ENCODE measurements at places on chromosomes 12 and 14.

- no peak for DNase-seq
These were observed 928.2 kb downstream of the NRXN3 start for GRCh38 chr14:79098324-79098723.

DNA sequence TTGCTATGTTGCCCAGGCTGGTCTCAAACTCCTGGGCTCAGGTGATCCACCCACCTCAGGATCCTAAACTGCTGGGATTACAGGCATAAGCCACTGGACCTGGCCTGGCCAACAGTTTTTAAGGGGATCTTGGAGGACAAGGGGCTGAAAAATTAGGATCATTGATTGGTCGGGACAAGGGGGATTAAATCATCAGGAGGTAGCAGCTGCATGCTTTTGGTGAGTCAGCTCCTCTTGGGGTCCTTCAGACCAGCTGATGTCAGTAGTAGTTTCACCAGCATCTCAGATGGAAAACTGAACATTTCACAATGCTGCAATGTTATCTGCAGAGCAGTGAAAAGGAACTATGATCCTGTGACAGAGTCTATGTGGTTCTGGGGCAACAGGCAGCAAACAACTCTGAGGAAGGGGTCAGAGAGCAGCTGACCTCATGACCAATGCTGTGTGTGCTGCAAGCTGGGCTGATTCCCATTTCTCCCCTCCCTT lies 6.3 kb downstream of the LRRC74A start:
- DNase-seq = no peak

GRCh38 chr12:4566474-4566873 lies 4.5 kb downstream of the DYRK4 start:
- DNase-seq = no peak

GRCh38 chr12:47317175-47317915 lies 237.6 kb upstream of the AMIGO2 start:
- no peak for DNase-seq

DNA sequence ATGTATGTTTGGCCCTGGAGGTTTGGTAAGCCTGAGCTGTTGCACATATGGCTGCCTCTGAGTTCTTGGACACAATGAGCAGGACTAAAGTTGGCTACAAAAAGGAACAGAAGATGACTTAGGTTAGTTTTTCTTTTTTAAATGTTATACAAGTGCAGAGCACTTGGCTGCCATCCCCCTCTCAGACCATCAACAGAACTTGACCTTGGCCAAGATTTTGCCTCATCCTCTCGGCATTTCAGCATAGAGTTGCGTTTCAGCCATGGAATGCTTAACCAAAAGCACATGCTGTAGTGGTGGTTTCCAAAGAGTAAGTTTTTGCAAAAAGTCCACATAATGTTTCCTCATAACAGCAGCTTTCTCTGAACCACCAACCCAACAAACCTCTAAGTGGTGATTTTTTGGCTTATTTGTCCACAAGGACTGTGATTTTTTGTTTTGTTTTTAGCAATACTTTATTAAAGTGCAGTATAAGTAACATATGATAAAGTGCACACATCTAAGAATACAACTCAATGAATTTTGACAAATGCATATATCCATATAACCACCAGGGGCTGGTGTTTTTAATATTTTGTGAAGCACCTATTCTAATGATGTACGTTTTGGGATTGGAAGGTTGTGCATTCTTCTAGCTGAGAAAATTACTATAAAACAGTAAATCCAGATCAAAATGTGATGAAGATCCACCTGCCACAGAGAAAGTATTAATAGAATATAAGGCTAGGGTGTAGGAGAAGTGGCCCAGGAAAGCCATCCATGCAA lies 12.1 kb upstream of the GALNT16 start:
- DNase-seq = no peak

DNA sequence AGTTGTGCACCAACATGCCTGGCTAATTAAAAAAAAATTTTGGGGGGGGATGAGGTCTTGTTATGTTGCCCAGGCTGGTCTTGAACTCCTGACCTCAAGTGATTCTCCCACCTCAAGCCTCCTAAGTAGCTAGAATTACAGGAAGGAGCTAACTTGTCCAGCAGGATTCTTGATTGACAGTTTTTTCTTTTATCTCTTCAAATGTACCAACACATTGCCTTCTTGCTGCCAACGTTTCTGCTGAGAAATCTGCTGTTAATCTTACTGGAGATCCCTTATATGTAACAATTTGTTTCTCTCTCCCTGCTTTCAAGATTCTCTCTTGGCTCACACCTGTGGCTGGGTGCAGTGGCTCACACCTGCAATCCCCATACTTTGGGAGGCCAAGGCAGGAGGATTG lies 22.4 kb upstream of the MARK3 start:
- no peak for DNase-seq

DNA sequence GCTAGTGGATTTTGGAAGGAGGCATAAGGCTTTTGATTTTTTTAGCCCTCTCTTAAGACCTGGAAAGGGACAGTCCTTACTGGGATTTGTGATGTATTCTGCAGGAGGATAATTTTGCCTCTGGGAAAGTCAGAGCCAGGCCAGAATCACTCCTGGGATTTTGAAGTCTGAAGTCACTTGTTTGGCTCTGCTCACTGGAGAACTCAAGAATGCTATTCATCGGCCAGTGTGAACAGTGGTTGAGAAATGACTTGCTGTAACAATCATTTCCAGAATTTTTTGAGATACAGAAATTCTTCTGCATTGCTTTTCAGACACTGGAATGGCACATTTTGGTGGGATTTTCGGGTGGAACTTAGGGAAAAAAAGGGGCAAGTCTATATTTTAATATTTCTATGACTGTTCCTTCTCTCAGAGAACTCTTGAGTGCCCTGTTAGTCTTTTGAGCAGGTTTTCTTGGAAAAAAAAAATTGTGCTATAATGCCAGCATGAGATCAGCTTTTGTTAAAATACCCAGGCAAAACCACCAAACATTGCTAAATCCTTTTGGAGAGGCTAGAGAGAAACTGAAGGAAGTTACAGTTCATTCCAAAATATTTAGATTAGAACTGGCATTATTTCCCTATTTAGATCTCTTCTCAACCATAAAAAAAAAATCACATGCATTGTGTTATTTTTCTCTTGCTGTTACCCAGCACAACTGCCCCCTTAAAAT lies 26.1 kb upstream of the BHLHE41 start:
- DNase-seq = no peak

DNA sequence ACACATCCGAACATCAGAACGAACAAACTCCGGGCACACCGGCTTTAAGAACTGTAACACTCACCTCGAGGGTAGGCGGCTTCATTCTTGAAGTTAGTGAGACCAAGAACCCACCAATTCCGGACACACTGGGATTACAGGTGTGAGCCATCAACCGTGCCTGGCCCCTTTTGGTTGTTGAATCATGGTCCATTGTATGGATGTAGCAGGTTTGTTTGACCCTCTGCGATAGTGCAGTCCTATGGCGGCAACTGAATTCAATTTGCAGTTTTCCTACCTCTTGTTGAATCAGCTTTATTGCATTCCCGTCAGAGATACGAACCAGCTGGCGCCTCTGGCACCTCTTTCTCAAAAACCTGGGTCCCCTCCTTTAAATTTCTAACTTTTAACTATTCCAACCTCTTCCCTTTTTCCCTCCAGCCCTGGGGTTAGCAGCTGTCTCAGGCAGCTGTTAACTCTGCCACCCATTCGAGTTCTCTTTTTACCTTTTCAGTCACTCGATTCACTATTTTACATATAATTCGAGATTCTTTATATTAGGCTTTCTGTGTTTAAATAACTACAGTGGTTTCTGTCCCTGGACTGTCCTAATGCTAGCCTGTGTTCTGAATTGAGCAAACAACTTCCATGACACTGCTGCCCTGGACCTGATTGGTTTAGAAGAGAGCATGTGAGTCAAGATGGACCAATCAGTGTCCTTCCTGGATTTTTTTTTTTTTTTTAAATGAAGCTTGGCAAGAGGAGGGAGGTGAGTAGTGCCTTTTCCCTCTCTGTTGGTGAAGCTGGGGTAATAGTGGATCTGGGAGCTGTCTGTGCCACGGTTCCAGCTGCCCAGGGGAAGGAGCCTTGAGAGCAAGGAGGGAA lies 261.5 kb downstream of the PCNX1 start:
- DNase-seq = no peak

GRCh38 chr12:32178341-32179010 lies 71.8 kb downstream of the BICD1 start:
- no peak for DNase-seq

DNA sequence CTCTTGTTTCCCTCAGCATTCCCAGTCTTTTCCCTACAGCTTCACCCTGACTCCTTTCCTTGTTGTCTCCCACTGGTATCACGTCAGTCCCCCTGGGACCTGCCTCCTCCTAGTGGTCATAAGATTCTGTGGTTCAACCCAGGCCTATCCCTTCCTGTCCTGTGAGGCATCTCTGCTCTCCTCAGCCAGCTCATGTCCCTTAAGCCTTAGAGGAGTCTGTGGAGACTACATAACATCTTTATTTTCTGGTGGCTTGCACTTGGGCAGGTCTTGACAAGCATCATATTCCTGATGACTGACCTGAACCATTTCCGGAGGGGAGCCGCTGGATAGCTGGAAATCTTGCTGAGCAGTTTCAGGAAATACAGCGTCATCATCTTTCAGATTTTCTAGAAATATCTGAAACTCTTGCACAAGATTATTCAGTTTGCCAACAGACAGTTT lies 688 bp downstream of the C12orf71 start:
- no peak for DNase-seq

- no peak for DNase-seq
These were observed 18.1 kb downstream of the RAB21 start for GRCh38 chr12:71772735-71773134.

GRCh38 chr12:108722463-108722862 lies 8.9 kb downstream of the CORO1C start:
- no peak for DNase-seq

- DNase-seq = no peak
These were observed 20.1 kb downstream of the ZNF84 start for GRCh38 chr12:133057446-133057845.

GRCh38 chr14:101078892-101079221 lies 175.3 kb upstream of the RTL1 start:
- no peak for DNase-seq

DNA sequence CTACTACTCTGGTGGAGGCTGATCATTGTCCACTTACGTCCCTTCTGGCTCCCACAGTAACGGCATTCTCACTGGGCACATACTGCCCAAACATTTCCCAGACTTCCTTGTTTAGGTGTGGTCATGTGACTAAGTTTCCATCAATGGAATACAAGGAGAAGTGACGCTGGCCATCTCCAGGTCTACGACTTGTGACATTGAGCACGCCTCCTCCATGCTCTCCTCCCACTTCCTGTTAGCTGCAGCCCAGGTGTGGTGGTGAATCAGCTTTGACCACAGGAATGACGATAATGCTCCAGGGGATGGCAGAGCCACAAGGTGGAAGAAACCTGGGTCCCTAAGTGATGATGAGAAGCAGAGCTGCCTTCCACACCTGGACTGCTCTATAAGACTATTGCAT lies 6.0 kb upstream of the SLC24A4 start:
- DNase-seq = no peak

DNA sequence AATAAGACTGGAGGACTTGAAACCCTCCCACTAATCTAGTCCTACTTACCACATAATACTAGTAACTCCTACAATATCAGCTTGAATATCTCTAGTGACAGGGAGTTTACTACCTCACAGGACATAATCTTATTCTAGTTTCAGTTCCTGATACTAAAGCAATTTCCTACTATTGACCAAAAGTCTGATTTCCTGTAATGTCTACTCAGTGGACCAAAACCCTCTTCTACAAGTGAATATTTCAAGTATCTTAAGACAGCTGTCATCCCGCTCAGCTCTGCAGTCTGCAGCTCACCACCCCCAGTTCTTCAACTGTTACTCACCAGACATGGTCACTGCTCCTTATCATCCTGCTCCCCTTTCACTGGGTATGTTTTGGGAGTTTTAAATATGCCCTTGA lies 70.8 kb upstream of the TMCC3 start:
- no peak for DNase-seq

- DNase-seq = peak; percentile 74
These were observed 42.2 kb upstream of the ATP23 start for GRCh38 chr12:57899010-57899662.

GRCh38 chr12:131734336-131735152 lies 23.7 kb downstream of the SFSWAP start:
- no peak for DNase-seq

DNA sequence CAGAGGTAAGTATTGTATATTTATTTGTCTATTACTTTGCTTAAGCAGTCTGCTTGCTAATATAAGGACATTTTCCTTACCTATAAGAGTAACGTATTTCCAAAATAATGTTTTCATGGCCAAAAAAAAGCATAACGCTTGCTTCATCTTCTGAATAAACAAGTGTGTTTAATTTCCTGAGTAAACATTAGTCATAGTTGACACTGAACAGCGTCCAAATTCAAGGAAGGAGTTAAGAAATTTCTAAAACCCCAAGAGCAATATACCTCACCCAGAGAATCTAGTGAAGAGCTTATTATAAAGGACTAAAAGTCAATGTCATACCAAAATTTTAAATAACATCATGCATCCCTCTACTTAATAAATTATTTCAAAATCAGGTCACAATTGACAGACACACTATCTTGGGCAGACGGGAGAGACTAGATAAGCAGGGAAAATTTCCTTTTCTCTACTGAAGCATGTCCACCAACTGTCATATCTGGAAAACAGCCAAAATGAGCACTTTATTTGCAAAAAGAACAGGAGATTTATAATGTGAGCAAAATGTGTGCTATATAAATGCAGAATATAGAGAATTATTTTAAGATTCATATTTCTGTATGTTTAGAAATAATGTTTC lies 25.1 kb downstream of the ANKS1B start:
- no peak for DNase-seq

DNA sequence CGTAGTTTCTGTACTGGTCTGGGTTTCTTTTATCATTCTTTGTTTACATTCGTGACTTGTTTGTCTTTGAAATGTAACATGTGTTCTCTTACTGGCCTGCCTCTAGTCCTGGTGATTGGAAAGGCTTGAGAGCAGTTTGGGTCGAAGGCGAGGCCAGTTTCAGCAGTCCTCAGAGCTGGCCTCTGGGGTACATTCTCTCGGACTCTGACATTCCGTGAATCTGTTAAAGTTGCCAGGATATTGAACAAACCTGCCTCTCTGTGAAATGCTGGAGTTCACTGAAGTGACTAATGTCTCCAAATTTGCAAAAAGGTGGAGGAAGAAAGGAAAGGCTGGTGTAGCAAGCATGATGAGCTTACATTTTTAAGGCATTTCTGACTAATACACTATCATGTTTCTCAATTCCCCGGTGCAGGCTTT lies 1.5 kb downstream of the PLEKHA5 start:
- DNase-seq = no peak

- DNase-seq = no peak
These were observed 19.9 kb downstream of the SH2B3 start for GRCh38 chr12:111425655-111426054.
